ENCODE measurements at places on chromosomes 11 and 22.

GRCh38 chr11:3060436-3061025 is 3.3 kb upstream of the CARS1 start:
- no peak for DNase-seq

DNA sequence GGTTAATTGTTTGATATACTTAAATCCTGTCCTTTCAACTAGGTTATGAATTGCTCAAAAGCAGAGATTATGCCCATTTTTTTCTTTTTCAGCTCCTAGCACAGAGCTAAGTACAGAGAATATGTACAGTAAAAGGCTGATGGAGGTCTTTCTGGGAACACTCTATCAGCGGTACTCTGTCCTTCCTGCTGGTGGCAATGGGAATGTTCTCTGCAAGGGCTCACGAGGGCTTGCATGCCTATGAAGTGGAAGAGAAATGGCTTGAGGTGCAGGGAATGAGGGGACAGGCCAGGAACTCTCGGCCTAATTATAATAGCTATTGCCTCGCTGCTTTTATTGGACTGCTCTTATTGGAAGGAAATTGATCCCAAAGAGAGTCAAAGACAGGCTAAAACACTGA is 83.7 kb upstream of the RAB1B start:
- DNase-seq: no peak

DNA sequence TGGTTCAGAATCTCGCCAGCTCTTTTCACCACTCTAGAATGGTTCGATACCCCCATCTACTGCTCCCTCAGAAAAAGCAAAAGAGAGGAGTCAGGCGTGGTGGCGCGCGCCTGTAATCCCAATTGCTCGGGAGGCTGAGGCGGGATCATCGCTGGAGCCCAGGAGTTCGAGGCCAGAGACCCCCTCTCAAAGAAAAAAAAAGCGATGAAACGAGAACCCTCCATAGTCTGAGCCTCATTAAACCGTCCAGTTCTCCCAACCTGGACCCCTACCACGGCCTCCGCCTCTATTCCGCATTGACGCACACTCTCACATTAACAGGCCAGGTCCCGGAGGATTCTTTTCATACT is 439 bp downstream of the SPA17 start:
- DNase-seq: no peak

DNA sequence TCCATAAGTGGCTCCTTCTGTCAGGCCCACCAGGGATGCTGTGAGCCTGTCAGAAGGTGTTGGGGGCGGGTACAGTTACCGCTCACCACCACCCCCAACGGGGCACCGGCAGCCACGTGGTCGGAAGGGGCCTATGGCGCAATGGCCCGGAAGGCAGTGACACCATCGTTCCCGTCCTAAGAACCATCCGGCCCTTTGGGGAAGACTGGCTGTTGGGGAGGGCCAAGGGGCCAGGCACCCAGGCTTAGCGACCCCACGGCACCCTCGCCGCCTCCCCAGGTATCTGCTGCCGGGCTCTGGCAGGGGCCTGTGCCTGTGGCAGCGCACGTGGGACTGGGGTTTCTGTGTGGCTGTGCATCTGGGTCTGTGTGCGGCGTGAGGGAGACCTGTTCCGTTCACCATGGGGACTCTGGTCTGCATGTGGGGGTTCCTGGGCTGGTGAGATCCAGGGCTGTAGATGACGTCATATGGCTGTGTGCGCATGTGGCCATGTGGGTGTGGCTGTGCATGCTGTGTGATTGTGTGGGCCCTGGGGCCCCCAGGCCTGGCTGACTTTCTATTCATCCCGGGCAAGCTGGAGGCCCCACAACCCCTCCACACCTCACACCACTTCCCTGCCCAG is 717 bp downstream of the OSM start:
- peak; percentile 18 for DNase-seq

DNA sequence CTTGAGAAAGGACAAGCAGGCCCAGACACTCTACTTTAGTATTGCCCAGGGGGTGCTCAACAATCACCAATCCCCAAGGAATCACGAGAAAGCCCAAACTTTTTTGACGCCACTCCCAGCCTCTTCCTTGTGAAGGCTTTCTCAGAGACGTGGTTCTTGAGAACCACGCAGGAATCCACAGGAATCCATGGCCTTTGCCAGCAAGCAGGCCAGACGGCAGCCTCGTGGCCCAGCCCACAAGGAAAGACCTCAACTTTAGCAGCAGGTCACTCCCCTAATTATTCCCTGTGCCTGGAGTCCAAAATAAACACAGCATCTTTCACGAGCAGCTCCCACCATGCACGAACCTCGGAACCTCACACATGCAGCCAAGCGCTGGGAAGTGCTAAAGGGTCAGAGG is 104.2 kb downstream of the WT1 start:
- DNase-seq: no peak
